ENCODE measurements at places on chromosomes 5 and 9.

- no peak for DNase-seq
These were observed 1.5 kb upstream of the OR1N2 start for GRCh38 chr9:122551371-122551770.

DNA sequence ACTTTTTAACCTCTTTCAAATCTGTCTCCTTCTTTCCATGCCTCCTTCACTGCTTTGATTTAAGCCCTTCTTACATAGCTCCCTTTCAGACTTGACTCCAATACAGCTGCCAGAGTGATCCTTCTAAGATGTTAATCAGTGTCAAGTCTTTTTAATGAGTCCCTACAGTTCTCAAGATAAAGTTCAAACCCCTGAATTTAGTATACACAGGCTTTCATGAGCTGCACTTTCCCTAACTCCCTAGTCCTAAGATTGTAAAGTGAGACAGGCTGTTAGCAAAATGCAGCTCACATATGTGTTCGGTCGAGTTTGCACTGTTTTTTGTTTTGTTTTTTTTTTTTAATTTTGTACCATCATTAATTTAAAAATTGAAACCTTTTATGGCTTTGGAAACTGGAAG lies 190.4 kb upstream of the VCAN start:
- no peak for DNase-seq

DNA sequence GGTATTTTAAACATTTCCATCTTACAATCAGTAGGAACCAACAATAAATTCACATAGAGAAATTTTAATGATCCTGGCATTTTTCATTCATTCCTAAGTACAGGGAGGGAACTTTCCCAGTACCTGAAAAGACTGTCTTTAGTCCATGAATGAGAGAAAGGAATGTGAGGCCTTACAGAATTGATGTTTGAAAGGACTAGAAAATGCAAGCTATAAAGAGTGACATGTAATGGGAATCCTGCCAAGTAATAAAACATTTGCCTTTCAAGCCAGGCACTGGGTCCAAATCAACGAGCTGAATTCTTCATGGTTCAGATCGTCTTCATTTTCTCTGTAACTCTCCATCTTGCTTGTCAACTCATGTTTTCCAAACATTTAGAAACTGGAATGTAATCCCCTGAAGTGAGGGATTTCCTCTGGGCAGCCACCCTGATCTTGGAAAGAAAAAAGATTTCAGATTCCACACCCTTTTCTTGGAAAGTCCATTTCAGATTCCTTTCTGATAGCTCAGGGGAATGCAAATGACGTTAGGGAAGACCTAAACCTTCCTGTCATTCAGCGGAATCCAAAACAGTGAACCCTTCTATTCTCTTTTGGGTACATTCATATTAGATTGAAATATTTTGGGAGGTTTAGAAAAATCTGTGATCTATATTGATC lies 315.8 kb downstream of the SH3GL2 start:
- DNase-seq, result no peak

- DNase-seq, result no peak
These were observed 289.9 kb downstream of the KCTD16 start for GRCh38 chr5:144460600-144460999.
